Stimulated activated CD4-positive, alpha-beta T cell treated with anti-CD3 and anti-CD28 coated beads, Interleukin-15, amount 100 ng/mL, for 1 hour (primary cell): ENCODE measurements at places on chromosomes 7 and 10.

DNA sequence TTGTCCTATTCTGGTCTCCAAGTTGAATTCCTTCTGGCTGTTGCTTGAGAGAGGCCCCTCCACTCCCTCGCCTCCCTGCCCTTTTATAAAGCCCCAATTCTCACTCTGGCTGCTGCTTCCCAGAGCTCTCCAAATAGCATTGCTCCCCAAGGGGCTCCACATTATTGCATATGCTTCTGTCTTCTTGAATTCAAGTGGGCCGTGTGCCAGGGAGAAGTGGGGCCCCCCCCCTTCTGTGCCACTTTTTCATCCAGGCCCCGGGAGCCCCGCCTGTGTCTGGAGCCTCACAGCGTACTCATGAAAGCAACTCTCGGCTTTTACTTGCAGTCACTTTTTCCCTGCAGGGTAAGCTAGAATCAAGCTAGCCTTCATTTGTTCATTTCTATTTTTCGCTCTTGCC is 265.1 kb downstream of the CCSER2 start:
- DNase-seq = no peak

GRCh38 chr10:80603516-80603915 is 65.8 kb downstream of the SH2D4B start:
- no peak for DNase-seq

DNA sequence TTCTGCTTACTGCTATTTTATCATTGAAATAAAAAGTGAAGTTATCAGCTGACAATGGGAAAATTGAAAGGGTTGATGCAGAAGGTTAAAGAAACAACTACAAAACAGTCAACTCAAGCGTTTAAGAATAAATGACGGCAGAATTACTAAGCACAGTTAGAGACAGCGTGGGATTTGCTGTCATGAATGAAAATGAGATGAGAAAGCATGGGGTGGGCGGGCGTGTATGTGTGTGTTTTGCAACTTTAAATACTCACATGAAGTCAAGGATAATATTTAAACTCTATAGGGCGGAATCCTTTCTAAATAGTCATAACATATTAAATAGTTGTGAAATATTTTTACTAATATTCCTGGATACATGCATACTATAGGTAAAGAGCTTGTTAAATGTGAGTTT is 450.8 kb downstream of the ETV1 start:
- no peak for DNase-seq

DNA sequence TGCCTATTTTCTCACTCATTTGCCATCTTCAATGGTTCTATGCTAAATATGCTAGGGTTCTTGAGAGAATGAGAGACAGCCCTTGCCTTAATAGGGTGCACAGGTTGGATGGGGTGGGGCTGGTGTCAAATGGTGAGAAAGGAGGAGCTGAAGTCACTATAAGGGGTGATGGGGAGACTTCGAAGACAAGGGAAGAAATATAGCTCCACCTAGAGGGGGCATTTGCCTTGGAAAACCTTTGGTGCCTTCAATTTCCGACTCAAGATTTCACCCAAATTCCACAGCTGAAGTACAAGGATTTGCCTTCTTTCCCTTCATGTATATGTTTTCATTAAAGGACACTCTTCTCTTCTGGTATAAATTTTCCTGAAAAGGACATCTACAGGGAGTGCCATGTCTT is 5.6 kb downstream of the PTN start:
- no peak for DNase-seq

GRCh38 chr10:98390406-98390805 is 24.6 kb downstream of the PYROXD2 start:
- no peak for DNase-seq

DNA sequence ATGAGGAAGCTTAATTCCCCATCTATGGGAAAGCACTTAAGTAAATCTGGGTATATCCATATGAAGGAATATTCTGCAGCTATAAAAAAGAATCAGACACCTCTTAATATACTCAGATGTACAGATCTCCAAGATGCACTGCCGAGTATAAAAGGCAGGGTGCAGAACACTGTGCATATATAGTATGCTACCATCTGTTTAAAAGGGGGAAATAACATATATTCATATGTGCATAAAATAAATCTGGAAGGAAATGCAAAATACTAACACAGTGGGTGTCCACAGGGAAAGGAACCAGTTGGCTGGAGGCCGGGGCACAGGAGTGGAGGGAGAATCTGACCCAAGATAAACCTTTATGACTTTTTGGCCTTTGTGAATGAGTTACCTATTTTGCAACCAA is 201.4 kb downstream of the SFMBT2 start:
- DNase-seq = no peak

- DNase-seq = no peak
Measured at GRCh38 chr10:29748109-29748650, 113.4 kb upstream of the SVIL start.

- peak; percentile 88 for DNase-seq
Measured at GRCh38 chr7:27662490-27663205, at the start of gene HIBADH. Gene HIBADH (minus strand): TSS chr7:27662883. CDS start chr7:27662788, 95 bp downstream.

GRCh38 chr10:2128991-2129390 is 391.7 kb upstream of the ADARB2 start:
- no peak for DNase-seq

- DNase-seq = no peak
Measured at GRCh38 chr7:27527348-27527714, 135.4 kb downstream of the HIBADH start.

- DNase-seq = no peak
Measured at GRCh38 chr10:130023454-130024230, 59.6 kb upstream of the EBF3 start.

DNA sequence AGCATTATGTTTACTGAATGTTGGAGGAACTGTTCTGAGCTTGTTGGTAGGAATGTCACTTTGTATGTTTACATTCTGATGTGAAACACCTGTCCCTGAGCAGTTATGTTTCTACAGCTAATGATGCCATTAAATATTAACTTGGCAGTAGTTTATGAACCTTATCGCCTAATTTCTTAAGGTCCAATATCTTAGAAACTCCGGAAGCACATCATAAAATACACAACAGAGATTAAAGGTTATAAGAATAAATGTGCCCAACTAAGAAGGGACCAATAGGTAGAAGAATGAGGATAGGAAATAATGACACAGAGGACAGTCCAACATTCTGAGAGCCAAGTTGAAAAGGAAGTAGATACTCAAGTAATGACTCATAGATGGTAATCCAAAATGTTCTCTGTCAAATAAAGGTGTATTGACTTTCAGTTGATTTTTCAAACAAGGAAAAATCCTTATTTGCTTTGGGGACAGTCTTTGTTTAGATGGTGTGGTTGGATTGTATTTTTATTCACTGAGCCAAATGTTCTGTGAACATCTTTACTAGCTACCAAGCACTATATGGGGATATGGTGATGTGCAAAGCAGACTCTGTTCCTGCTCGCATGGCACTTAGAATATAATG is 31.9 kb downstream of the LCOR start:
- DNase-seq = no peak

DNA sequence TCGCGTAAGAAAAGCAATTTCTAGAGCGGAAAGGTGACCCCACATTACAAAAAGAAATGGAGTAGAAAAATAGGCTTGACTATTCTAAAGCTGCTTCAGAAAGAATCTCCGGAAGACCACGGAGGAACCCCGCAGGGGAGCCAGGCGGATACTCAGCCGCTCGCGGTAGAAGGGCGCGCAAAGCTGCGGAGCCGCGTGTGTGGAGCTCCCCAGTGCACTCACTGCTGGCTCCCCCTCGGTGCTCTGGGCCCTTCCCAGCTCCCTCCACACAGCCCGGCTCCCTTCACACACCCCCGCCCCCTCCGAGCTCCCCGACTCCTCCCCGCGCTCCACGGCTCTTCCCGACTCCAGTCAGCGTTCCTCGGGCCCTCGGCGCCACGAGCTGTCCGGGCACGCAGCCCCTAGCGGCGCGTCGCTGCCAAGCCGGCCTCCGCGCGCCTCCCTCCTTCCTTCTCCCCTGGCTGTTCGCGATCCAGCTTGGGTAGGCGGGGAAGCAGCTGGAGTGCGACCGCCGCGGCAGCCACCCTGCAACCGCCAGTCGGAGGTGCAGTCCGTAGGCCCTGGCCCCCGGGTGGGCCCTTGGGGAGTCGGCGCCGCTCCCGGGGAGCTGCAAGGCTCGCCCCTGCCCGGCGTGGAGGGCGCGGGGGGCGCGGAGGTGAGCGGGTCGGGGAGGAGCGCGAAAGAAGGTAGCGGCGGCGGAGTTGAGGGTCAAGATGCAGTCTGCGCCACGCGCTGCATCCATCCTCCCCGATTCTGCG is at the start of gene STEAP2:
Gene STEAP2 (plus strand): TSS at position 350 of the 758 bp plus-strand sequence. CDS start 13,343 bp downstream, outside the sequence.
- DNase-seq = no peak

DNA sequence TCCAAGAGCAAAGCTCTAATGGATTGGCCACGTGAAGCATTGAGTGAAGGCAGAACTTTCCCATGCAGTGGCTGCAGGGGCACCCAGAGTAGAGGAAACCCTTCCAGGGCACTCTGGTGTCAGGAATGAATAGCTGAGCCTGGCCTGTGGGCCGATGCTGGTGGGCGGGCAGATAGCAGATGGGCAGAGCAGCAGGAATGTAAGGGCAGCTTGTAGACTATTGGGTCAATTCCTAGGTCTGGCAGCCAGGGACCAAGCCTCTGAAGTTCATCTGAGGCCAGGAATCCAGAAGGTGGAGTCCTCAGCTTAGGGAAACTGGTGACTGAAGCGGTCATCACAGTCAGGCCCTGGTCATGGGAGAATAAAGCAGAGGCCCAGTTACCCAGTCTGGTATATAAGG is 115.4 kb downstream of the TMEM178B start:
- DNase-seq = no peak

DNA sequence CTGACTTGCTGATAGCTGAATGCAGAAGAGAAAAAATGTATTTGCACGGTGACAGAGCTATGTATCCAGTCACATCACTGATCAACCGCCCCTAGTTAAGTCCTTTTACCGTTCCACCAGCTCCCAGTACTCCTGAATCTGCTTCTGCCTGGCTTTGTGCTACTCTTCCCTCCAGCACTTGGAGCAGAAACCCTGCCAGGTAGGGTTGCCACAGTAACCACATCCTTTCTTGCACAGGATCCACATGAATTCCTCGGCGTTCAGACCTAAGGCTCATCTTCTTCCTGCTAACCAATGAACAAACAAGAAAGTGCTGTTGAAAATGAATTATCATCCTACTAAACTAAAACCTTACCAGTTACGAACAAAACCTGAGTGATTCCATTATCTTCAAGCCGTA is 52.0 kb upstream of the KCTD7 start:
- no peak for DNase-seq

- no peak for DNase-seq
Measured at GRCh38 chr7:40327113-40327512, 192.3 kb downstream of the SUGCT start.

- DNase-seq = no peak
Measured at GRCh38 chr7:102991077-102991539, 78.3 kb downstream of the LRRC17 start.

GRCh38 chr10:102267748-102268147 is 22.4 kb downstream of the GBF1 start:
- DNase-seq = no peak

DNA sequence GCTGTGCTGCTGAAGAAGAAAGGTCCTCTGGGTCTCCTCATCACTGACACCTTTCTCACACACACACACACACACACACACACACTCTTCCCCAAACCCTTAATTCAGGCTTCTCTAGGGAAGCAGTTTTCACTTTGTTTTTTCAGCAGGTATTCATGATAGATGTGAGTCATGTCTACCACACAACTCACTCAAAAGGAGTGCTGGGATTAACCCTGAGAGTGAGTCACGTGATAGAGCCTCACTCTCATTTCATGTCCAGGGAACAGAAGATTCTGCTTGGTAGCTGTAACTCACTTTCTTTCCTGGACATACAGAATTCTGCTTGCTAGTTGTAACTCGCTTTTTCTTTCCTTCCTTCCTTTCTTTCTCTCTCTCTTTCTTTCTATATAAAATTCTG is 45.4 kb downstream of the VIM start:
- DNase-seq = no peak

DNA sequence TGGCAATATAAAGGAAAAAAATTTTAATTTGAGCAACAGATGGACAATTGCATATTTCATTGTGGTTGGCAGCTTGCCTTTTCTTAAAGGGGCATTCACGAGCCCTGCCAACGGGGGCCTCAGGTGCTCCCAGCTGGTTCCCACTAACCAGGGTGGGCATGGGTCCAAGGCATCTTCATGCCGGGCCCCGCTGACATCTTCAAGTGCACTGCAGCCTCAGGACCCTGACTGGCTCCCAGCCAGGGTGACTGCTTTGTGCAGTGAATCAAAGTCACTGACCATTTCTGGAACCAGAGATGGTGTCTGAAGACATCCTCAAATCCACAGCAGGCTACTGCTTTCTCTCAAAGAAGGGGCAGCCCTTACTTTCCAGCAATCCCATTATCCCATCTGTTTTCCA is 275.2 kb upstream of the MGMT start:
- no peak for DNase-seq

GRCh38 chr7:106795084-106795876 is 69.8 kb upstream of the PIK3CG start:
- DNase-seq = no peak

DNA sequence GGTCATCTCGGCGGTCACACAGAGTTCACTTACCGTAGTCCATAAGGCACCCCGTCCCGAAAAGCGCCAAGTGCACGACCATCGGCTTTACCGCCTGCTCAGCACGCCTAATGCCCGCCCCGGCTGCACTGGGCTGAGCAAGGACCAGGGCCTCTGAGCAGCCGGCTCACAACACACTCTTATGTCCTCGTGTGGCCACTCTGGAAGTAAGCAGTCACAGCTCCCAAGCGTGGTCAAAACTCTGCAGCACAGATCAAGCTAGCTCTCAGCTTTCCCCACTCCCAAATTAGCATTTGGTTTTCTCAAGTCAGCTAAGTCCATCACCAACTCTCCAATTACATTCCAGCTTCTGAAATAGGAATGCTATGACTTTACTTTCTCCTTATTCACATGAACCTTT is 57.7 kb downstream of the MAD1L1 start:
- no peak for DNase-seq

DNA sequence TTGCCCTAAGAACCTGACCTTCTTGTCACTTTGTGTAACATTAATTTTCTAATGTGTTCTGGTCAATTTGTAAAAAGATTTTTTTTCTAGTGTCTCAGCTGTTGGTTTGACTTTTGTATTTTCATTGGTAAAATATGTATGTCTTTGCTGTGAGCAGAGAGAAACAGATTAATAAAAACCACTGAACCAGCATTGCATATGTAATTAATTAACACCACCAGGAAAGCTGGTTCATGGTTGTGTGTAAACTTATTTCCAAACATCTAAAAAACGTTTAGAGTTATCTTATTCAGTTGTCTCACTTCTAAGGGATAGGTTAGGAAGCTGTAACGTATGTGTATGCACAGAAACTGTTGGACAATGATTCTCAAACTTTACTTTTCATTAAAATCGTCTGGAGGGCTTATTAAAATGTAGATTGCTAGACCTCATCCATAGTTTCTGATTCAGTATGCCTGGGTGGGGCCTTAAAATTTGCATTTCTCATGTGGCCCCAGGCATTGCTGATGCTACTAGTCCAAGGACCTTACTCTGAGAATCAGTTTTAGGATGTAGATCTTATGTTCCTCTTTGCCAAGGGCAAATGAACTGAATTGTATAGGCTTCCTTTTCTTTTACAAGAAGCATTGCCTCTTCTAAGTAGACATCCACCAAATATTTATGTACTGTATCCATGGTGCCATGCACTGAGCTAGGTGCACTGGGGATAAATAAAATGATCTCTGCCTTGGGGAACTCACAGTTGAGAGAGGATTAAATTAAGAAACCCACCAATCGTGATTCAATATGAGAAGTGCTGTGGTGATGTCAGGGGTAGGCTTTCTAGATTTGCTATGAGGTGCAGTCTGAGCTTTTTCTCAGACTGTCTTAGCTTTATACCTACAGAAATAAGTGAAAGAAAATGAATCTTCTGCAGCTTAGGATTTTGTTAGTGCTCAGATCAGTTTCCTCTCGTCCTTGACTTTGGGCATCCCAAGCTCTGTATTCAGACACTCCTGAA is 98.7 kb downstream of the AUTS2 start:
- DNase-seq = no peak

GRCh38 chr10:50566150-50566549 is 57.6 kb downstream of the SGMS1 start:
- DNase-seq = no peak
